HFFc6 (cell line): ENCODE measurements at places on chromosomes 13 and 19. TPM values are rescaled to one million over a fixed set of nuclear protein-coding genes. Genes with fewer than 3 reads are reported as not detected.

Gene CLPTM1
- 159 to 177 TPM (median 175 TPM) in 3 replicates for total RNA-seq

Gene TTC9B
- not detected in 2 replicates for total RNA-seq

Gene HCN2
- 2.9 to 3.5 TPM (median 3.1 TPM) in 3 replicates for total RNA-seq

Gene C19orf67
- not detected in 3 replicates for total RNA-seq

DNA sequence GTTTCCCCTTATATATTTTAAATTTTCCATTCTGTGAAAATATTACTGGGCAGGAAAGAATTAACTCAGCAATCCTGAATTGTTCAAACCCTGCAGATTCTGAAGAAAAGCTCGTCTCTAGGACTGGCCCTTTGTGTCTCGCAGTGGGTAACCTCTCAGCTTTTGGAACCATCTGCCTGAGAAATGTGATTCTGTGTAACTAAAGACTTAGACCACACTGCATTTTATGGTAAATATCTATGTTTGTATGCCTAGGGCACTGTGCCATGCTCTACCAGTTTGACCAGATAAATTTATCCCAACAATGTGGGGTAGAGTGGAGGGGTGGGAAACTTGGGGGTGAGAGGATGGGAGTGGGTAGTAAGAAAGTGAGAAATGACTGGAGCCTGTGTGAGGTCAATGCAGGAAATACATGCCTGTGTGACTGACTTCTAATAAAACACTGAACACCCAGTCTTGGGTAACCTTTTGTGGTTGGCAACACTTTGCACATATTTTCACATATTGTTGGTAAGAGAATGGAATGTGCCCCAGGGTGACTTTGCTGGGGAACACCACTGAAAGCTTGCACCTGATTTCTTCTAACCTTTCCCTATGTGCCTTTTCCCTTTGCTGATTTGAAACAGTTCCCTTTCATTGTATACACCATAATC, 1181.9 kb downstream of the OLFM4 start:
- H3K27me3 ChIP-seq: no peaks in the 10 kb centered on the region
- H3K4me3 ChIP-seq: no peak overlapping the region
- H3K4me1 ChIP-seq: no peaks in the 10 kb centered on the region
- DNase-seq: no peak
- no peaks in the 10 kb centered on the region; the same call in 1 of the 2 replicates for H3K36me3 ChIP-seq

DNA sequence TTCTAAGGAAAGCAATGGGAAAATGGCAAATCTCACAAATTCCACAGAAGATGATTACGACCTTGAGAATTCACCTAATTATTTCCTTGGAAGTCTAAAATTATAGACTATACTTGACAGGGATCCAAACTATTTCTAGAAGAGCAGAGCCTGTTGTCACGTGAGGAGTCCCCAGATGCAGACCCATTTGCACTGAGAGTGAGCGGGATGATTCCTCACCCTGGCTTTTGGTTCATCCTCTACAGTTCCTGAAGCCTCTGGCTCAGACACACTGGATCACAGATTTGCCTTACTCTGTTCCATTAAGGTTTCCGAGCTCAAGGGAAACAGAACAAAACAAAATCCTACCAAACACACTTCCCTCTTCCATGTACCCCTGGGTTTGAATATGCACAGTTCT, 23.0 kb upstream of the CYSLTR2 start:
- no peaks in the 10 kb centered on the region for H3K36me3 ChIP-seq
- DNase-seq: no peak
- no peak overlapping the region for H3K4me3 ChIP-seq
- no peaks in the 10 kb centered on the region for H3K4me1 ChIP-seq

GRCh38 chr19:13788991-13789390, 6.3 kb upstream of the ZSWIM4 start:
- DNase-seq: no peak
- peaks cover 36% of the 10 kb centered on the region for H3K4me1 ChIP-seq
- H3K27ac ChIP-seq: peak overlapping the region; percentile 97
- no peak overlapping the region for H3K4me3 ChIP-seq
- H3K36me3 ChIP-seq: 0 out of 2 replicates have a peak, but pooled peaks cover 5% of the 10 kb centered on the region

DNA sequence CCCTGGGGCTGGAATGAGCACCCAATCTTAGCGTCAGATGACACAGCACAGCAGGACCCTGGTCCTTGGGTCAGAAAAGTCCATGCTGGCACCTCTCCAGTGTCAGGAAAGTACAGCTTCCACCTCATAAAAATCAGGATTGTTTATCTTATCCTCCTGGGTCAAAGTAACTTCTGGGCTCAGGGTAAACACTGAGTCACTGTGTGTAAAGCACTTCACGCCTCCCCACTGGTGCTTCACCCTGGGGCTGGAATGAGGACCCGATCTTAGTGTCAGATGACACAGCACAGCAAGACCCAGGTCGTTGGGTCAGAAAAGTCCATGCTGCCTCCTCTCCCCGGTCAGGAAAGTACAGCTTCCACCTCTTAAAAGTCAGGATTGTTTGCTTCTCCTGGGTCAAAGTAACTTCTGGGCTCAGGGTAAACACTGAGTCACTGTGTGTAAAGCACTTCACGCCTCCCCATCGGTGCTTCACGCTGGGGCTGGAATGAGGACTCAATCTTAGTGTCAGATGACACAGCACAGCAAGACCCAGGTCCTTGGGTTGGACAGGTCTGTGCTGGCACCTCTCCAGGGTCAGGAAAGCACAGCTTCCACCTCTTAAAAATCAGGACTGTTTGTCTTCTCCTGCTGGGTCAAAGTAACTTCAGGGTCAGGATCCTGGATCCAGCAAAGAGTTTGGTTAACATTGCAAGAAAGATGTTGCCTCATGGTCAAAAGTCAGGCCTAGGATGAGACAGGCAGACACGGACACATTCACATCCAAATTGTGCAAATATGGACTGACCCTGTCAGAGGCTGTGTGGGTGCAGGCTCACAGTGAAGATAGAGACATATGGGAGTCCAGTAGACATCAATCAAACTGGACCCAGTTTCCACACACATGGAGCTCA, 39.2 kb upstream of the CYP2A7 start:
- peak; percentile 19 for DNase-seq
- peaks cover 19% of the 10 kb centered on the region for H3K27me3 ChIP-seq
- H3K4me3 ChIP-seq: no peak overlapping the region
- H3K27ac ChIP-seq: peak overlapping the region; percentile 16; the same call in 1 of the 2 replicates
- peaks cover 10% of the 10 kb centered on the region for H3K4me1 ChIP-seq
- peaks cover 6% of the 10 kb centered on the region; the same call in 1 of the 2 replicates for H3K36me3 ChIP-seq

DNA sequence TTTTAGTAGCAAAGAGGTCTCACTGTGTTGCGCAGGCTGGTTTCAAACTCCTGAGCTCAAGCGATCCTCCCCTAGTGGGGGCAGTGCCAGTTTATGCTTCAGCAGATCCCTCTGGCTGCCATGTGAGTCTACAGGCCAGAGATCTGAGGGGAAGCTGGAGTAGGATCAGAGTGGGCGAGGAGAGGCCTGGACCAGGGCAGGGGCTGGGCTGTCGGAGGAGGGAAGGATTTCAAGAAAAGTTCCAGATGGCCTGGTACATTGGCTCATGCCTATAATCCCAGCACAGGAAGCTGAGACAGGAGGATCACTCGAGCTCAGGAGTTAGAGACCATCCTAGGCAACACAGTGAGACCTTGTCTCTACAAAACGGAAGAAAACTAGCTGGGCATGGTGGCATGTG, 9.8 kb downstream of the DHX34 start:
- H3K4me1 ChIP-seq: peaks cover 4% of the 10 kb centered on the region
- H3K36me3 ChIP-seq: peaks cover 18% of the 10 kb centered on the region
- no peak for DNase-seq
- H3K4me3 ChIP-seq: no peak overlapping the region
- H3K27me3 ChIP-seq: no peaks in the 10 kb centered on the region; the same call in none of the 2 replicates
- no peak overlapping the region for H3K27ac ChIP-seq

DNA sequence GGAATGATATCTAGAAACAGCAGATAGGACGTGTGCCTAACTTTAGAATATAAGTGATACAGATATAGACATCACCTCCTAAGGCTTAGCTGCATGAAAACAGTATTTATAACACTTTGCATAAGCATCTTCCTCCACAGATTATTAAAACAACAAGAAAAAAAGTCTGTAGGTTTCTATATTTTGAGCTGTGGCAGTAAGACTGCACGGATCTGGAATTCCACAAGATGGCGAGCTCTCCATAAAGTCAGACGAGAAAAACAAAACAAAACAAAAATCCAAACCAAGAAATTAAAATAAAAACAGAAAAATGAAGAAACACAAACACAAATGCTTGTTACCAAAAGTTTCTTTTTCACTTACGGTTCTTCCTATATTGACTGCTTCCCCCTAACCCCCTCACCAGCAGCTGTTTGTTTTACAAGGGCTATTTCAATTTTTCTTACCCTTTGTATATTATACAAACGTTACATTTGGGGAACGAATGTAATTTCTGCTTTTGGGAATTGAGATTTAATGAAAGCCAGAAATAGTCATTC, 285.8 kb downstream of the MYO16 start:
- peaks cover 43% of the 10 kb centered on the region for H3K4me1 ChIP-seq
- no peaks in the 10 kb centered on the region for H3K36me3 ChIP-seq
- peak overlapping the region; percentile 82 for H3K4me3 ChIP-seq
- H3K27ac ChIP-seq: peak overlapping the region; percentile 75
- H3K27me3 ChIP-seq: peaks cover 3% of the 10 kb centered on the region; the same call in 1 of the 2 replicates

GRCh38 chr19:49713236-49713845, 22.4 kb downstream of the CPT1C start:
- H3K27ac ChIP-seq: no peak overlapping the region
- H3K27me3 ChIP-seq: peaks cover 6% of the 10 kb centered on the region
- no peak for DNase-seq
- H3K4me3 ChIP-seq: no peak overlapping the region
- H3K4me1 ChIP-seq: peaks cover 22% of the 10 kb centered on the region

DNA sequence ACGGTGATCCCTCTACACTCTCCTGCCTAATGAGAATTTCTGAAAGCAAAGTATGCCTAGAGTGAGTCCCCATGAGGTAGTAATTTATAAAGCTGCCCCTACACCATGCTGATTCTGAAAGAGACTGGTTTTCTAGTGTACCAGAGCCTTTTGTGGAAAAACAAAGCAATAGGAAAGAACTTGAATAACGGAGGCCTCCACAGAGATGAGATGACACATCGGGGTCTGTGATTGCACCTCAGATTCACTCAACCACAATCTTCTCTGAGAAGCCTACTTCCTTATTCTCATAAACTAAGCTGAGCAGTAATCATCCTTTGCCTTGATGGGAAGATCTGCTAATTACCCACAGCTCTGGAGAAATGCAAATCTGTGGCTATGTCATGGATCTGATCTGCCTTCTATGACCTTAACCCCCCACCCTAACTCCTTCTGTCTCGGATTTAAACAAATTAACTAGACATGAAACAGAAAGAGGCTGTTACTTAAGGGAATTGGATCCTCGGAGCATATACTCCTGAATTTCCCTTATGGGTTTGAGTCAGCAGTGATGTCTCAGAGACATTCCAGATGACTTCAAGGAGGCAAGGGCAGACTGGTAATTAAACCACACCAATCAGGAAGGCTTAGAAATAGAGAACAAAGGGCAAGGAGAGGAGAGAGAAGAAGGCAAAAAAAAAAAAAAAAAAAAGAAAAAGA, 128.0 kb downstream of the DCT start:
- H3K4me3 ChIP-seq: peak overlapping the region; percentile 81
- no peaks in the 10 kb centered on the region; the same call in 1 of the 2 replicates for H3K27me3 ChIP-seq
- H3K36me3 ChIP-seq: no peaks in the 10 kb centered on the region
- peak; percentile 76 for DNase-seq

GRCh38 chr13:60562096-60562780, 165.2 kb downstream of the TDRD3 start:
- no peaks in the 10 kb centered on the region for H3K4me1 ChIP-seq
- no peak overlapping the region for H3K27ac ChIP-seq
- no peak overlapping the region for H3K4me3 ChIP-seq
- H3K27me3 ChIP-seq: no peaks in the 10 kb centered on the region

- no peak overlapping the region for H3K27ac ChIP-seq
- no peaks in the 10 kb centered on the region for H3K4me1 ChIP-seq
- no peaks in the 10 kb centered on the region; the same call in 1 of the 2 replicates for H3K27me3 ChIP-seq
- H3K36me3 ChIP-seq: no peaks in the 10 kb centered on the region
Measured at GRCh38 chr13:100648354-100648753, 26.2 kb downstream of the TMTC4 start.

DNA sequence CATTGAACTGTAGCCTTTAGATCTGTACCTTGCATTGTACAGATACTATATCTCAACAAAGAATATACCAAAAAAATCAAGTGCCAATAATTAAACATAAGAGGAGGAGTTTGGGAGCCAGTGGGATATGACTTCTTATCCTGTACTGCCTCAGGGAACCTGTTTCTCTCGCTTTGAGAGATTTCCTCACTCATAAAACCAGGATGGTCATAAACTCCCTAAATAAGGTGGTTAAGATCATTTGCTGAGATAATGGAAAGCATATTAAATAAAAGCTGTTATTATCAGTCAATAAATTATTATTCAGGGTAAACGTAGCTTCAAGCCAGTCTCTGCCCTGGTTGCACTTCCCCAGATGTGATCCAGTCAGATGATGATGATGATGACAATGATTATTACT, 17.0 kb downstream of the OPA3 start:
- H3K4me1 ChIP-seq: peaks cover 24% of the 10 kb centered on the region
- no peak for DNase-seq
- H3K36me3 ChIP-seq: peaks cover 7% of the 10 kb centered on the region; the same call in 1 of the 2 replicates
- H3K27ac ChIP-seq: peak overlapping the region; percentile 19
- H3K4me3 ChIP-seq: no peak overlapping the region

DNA sequence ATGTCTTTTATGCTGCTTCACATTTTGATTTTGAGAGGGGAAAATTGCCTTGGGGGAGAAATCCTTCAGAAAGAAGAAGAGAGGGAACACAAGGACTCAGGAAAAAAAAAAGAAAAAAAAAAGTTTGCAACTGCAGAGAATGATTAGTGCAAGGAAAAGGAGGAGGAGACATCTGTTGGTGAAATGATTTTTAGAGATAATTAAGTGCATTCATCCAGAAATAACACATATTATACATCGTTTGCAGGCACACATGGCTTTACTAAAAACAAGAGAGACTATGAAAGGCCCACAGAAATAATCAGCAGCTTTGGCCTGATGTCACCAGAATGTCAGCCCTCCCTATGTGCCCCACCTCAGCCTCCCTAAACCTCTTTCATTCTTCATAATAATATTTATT, 1058.2 kb downstream of the PCDH9 start:
- H3K27me3 ChIP-seq: no peaks in the 10 kb centered on the region
- no peaks in the 10 kb centered on the region for H3K36me3 ChIP-seq
- no peak for DNase-seq
- no peak overlapping the region for H3K27ac ChIP-seq

GRCh38 chr13:83117046-83117445, 765.2 kb downstream of the SLITRK1 start:
- no peaks in the 10 kb centered on the region for H3K36me3 ChIP-seq
- H3K4me1 ChIP-seq: peaks cover 6% of the 10 kb centered on the region
- no peak for DNase-seq
- no peak overlapping the region for H3K27ac ChIP-seq

DNA sequence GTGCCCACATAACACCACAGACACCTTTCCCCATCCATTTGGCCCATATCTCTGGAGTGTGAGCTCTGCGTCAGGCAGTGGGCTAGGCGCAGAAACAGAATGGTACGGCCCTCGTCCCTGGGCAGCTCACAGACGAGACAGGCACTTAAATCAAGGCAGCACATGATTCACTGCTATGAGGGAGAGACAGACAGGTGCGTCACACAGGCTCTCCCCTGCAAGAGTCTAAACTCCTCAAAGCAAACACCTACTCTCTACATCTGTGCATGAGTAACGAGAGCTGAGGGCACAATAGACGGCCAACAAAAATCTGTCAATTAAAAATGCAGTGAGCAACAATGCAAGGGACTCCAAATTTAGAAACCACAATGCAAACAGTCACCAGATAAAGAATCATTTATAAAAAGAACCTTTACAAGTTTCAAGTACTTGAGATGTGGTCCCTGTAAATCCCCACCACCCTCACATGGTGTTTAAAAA, 348.9 kb downstream of the UQCRFS1 start:
- H3K4me1 ChIP-seq: peaks cover 6% of the 10 kb centered on the region; the same call in 1 of the 2 replicates
- no peak overlapping the region for H3K4me3 ChIP-seq
- H3K36me3 ChIP-seq: no peaks in the 10 kb centered on the region
- DNase-seq: no peak
- peaks cover 20% of the 10 kb centered on the region for H3K27me3 ChIP-seq

GRCh38 chr13:39313721-39314120, 275.5 kb downstream of the NHLRC3 start:
- H3K27ac ChIP-seq: no peak overlapping the region
- no peak for DNase-seq
- no peaks in the 10 kb centered on the region for H3K36me3 ChIP-seq
- H3K4me1 ChIP-seq: no peaks in the 10 kb centered on the region; the same call in 1 of the 2 replicates
- H3K27me3 ChIP-seq: peaks cover 2% of the 10 kb centered on the region; the same call in 1 of the 2 replicates
